ENCODE measurements at places on chromosomes 12 and 14. TPM values are rescaled to one million over a fixed set of nuclear protein-coding genes. Genes with fewer than 3 reads are reported as not detected.

LTBP2 gene
- 10.5 TPM for total RNA-seq

C12orf54 gene
- not detected for total RNA-seq

- H3K4me1 ChIP-seq: no peaks in the 10 kb centered on the region
- no peaks in the 10 kb centered on the region for H3K27me3 ChIP-seq
- peak; percentile 87 for DNase-seq
- no peak overlapping the region for H3K4me3 ChIP-seq
Observed at GRCh38 chr12:69639400-69640016, 28.8 kb upstream of the LRRC10 start.

DNA sequence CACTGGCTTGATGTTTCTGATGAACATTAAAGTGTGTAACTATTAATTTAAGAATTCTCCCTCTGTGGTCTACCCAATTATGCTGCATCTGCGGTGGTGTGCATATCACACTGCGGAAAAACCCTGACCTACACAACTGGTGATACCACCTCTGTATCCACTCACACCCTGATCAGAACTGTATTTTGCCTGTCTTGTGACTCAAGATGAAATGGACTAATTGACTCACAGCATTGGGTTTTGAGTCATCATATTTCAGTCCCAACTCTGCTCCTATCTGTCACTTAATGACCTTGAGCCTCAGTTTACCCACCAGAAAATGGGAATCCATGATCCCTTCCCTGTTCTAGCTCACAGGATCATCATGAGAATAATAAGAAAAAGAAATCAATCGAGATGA is 65.6 kb downstream of the NUAK1 start:
- peaks cover 20% of the 10 kb centered on the region for H3K4me1 ChIP-seq
- H3K27me3 ChIP-seq: no peaks in the 10 kb centered on the region
- no peak for DNase-seq
- H3K4me3 ChIP-seq: no peak overlapping the region
- no peak overlapping the region for H3K27ac ChIP-seq
- peaks cover 24% of the 10 kb centered on the region for H3K36me3 ChIP-seq

MOAP1 gene
- 2.9 TPM for total RNA-seq

BBS10 gene
- 1.8 TPM for total RNA-seq

DNA sequence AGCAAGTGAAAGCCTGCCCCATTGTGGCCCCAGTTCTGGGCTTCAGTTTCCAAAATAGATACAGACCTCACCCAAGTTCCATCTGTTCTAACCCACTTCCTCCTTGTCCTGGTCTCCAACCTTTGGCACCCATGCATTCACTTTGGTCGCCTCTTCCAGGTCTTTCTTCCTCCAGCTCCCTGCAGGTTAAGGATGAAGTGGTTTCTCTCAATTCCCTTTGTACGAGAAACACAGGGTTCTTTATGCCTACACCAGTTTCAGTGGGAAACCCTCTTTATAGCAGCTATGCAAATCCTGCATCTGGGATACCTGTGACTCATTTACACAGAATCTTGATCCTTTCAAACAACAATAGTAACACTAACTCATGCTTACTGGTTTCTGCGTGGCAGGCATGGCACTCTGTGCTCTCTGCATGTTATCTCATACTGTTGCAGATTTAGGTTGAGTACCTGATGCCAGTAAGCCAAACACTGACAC is 110.6 kb upstream of the AMIGO2 start:
- no peaks in the 10 kb centered on the region for H3K36me3 ChIP-seq
- no peaks in the 10 kb centered on the region for H3K27me3 ChIP-seq
- peaks cover 8% of the 10 kb centered on the region for H3K4me1 ChIP-seq
- no peak overlapping the region for H3K27ac ChIP-seq

DNA sequence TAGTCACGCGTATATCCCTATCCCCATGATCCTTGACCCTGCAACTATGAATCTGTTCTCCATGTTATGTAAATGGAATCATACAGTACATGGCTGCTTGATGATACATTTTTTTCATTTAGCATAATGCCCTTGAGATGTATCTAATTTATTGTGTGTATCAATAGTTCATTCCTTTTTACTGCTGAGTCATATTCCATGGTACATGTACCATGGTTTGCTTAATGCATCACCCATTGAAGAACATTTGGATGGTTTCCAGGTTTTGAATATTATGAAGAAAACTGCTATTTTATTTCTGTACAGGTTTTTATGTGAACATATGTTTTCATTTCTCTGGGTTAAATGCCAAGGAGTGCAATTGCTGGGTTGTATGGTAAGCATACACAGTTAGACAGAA is 4.0 kb upstream of the RNASE10 start:
- no peaks in the 10 kb centered on the region for H3K36me3 ChIP-seq
- no peak overlapping the region for H3K4me3 ChIP-seq
- no peaks in the 10 kb centered on the region for H3K4me1 ChIP-seq
- no peak overlapping the region for H3K27ac ChIP-seq

OVCH1 gene
- 0.18 TPM for total RNA-seq

- H3K4me1 ChIP-seq: peaks cover 22% of the 10 kb centered on the region
- H3K27me3 ChIP-seq: no peaks in the 10 kb centered on the region
- H3K4me3 ChIP-seq: no peak overlapping the region
- H3K36me3 ChIP-seq: no peaks in the 10 kb centered on the region
Observed at GRCh38 chr14:102691763-102692162, 85.5 kb upstream of the TRAF3 start.

- DNase-seq: no peak
- no peak overlapping the region for H3K27ac ChIP-seq
- no peaks in the 10 kb centered on the region for H3K36me3 ChIP-seq
- no peaks in the 10 kb centered on the region for H3K4me1 ChIP-seq
- H3K27me3 ChIP-seq: no peaks in the 10 kb centered on the region
Observed at GRCh38 chr12:47110011-47110541, 30.3 kb upstream of the AMIGO2 start.

GRCh38 chr12:124623344-124624035 is 56.1 kb upstream of the NCOR2 start:
- H3K4me3 ChIP-seq: no peak overlapping the region
- H3K27me3 ChIP-seq: no peaks in the 10 kb centered on the region

DNA sequence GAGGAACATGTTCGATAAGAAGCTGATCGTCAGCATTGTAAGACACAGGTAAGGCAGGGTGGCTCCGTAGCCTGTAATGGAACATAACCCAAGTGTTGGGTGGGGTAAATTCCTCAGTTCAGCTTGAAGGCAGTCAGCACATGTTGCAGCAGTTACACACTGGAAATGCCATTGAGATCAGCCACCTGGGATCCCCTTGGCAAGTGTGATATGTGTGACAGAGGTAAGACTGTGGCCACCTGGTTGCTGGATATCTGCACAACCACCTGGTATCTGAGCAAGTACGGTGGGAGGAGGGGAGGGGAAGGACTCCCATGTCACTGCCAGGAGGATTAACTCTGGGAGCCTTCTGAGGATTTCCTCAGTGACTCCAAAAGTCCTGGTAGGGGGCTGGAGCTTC is 158.0 kb upstream of the CAND1 start:
- no peaks in the 10 kb centered on the region for H3K4me1 ChIP-seq
- no peaks in the 10 kb centered on the region for H3K27me3 ChIP-seq
- H3K36me3 ChIP-seq: no peaks in the 10 kb centered on the region
- peak; percentile 50 for DNase-seq
- H3K27ac ChIP-seq: no peak overlapping the region

RHNO1 gene
- total RNA-seq: not detected

All from stomach (tissue), 19 donors.